ENCODE measurements at places on chromosomes 7 and 10.

- DNase-seq, result no peak
Measured at GRCh38 chr7:105304040-105304895, 84.5 kb downstream of the SRPK2 start.

DNA sequence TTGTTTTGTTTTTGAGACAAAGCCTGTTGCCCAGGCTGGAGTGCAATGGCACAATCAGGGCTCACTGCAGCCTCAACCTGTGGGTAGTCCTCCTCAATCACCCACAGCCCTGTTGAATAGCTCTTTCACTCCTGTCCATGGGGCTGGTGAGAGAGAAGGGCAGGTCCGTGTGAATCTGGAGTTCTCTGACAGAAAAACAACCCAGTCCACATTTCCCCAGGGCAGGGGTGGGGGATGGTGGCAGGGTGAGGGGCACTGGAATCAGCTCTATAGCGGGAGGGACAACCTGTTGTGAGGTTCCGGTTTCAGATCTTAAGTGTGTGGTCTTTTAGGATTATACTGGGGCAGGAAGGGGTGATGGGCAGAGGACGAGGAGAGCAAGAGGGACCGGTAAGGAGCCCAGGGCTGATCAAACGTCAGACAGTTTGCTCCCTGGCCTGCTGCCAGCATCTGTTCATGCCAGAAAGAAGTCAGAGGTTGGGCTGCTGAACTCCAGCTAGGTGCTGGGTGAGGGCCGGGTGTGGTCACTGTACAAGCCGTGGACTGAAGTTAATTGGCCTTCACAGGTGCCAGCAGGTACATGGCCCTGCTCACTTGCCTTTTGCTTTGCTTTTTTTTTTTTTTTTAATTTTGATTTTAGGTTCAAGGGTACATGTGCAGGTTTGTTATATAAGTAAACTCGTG is 33.2 kb upstream of the MKRN1 start:
- DNase-seq, result no peak

DNA sequence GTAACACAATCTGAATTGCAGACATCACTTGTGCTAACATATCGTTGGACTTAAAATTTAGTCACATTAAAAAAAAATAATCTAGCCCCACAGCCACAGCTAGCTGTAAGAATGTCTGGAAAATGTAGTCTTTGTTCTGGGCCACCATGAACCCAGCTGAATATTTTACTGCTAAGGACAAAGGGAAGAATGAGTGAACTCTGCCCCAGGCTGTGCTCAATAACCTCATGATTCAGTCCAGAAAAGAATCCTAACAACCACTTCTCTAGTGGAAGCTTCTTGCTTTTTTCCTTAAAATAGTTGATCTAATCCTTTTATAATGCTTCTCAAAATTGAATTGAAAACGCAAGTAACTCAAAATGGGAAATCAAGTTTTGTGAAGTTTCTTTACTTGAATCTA is 25.6 kb upstream of the SOSTDC1 start:
- DNase-seq, result no peak

GRCh38 chr10:120456626-120457430 is at the start of gene PLPP4:
TSS of gene PLPP4 (plus strand) at chr10:120457227. CDS start at chr10:120457306, 79 bp downstream.
- DNase-seq, result no peak

DNA sequence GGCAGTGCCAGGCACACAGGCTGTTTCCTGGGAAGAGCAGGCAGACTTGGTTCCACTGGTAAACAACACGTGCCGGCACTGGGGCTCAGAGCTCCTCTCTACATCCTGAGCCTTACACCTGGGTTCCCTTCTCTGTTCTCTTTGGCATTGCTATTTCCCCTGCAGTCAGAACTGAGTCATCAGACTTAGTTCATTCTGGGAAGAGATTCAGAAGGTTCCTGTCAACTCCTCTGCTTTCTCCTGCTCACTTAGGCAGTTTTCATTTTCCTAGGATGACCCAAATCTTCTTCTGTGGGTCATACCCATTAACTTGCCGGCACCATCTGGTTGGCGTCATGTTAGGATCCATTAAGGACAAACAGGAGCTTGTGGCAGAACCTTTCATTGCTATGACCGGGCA is 33.4 kb upstream of the LRRC18 start:
- DNase-seq, result no peak

DNA sequence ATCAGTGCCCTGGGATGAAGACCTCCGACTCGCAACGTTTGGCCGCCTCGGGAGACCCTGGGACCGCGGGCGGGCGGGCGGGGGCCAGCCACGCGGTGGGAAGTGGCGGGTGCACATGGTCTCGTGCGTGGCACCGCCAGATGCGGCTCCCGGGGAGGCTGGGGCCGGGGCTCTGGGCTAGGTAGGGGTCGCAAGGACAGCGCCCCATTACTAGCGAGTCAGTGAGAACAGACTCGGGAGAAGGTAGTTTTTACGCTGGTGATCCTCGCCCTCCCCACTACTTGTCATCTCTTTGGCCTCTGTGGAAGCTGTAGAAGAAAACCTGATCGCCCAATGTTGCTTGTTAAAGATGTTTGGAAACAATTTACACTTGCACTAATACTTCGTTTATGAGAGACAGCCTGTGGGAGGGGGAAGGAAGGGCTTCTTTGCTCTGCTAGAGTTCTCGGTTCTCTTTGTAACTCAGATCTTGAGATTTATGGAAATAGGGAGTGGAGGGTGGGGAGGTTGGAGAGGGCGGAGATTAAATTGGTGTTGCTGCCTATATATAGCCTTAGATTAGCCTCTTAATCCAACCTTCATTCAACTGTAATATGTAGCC is 591 bp downstream of the BZW2 start:
- DNase-seq, result no peak

Data from activated T-helper 1 cell treated with Interleukin-2 at 50 U/mL for 16 hours (primary cell).